ENCODE measurements at places on chromosomes 12 and 14.

DNA sequence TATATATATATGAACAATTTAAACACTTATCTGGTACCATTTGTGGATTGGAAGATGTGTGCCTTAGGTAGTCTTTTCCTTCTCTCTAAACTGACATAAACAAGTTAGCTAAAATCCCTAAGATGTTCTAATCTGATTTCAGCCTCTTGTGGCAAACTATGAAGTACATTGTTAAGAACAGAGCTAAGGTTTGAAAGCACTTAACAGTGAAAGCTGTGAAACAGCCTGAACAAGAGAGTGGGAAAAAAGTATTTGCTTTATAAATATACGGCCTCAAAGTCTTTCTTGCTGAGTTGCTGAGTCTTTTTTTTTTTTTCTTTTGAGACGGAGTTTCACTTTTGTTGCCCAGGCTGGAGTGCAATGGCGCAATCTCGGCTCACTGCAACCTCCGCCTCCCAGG lies 53.7 kb upstream of the PELI2 start:
- DNase-seq = no peak
- H3K27ac ChIP-seq = no peak overlapping the region
- H3K4me1 ChIP-seq = no peaks in the 10 kb centered on the region
- H3K36me3 ChIP-seq = no peaks in the 10 kb centered on the region
- peaks cover 5% of the 10 kb centered on the region for H3K27me3 ChIP-seq

- no peak for DNase-seq
- no peaks in the 10 kb centered on the region for H3K36me3 ChIP-seq
- H3K27me3 ChIP-seq = peaks cover 2% of the 10 kb centered on the region
- no peak overlapping the region for H3K4me3 ChIP-seq
- no peak overlapping the region for H3K27ac ChIP-seq
Observed at GRCh38 chr14:87109271-87109670, 883.7 kb downstream of the GALC start.

GRCh38 chr12:129534966-129535750 lies 368.7 kb downstream of the TMEM132D start:
- no peak for DNase-seq
- no peak overlapping the region for H3K4me3 ChIP-seq
- H3K27ac ChIP-seq = no peak overlapping the region

- H3K36me3 ChIP-seq = no peaks in the 10 kb centered on the region
- H3K27me3 ChIP-seq = peaks cover 4% of the 10 kb centered on the region
- H3K27ac ChIP-seq = no peak overlapping the region
- H3K4me1 ChIP-seq = no peaks in the 10 kb centered on the region
- H3K4me3 ChIP-seq = no peak overlapping the region
Observed at GRCh38 chr14:54137614-54137961, 181.0 kb upstream of the BMP4 start.

- no peak overlapping the region for H3K4me3 ChIP-seq
- peaks cover 42% of the 10 kb centered on the region for H3K36me3 ChIP-seq
- H3K4me1 ChIP-seq = peaks cover 38% of the 10 kb centered on the region
- no peaks in the 10 kb centered on the region for H3K27me3 ChIP-seq
- peak overlapping the region; percentile 43 for H3K27ac ChIP-seq
- DNase-seq = no peak
Observed at GRCh38 chr14:100278702-100279101, 27.5 kb downstream of the SLC25A29 start.

GRCh38 chr14:105397350-105397931 lies 897 bp upstream of the TEX22 start:
- no peaks in the 10 kb centered on the region for H3K27me3 ChIP-seq
- H3K4me3 ChIP-seq = peak overlapping the region; percentile 72
- H3K27ac ChIP-seq = peak overlapping the region; percentile 90

DNA sequence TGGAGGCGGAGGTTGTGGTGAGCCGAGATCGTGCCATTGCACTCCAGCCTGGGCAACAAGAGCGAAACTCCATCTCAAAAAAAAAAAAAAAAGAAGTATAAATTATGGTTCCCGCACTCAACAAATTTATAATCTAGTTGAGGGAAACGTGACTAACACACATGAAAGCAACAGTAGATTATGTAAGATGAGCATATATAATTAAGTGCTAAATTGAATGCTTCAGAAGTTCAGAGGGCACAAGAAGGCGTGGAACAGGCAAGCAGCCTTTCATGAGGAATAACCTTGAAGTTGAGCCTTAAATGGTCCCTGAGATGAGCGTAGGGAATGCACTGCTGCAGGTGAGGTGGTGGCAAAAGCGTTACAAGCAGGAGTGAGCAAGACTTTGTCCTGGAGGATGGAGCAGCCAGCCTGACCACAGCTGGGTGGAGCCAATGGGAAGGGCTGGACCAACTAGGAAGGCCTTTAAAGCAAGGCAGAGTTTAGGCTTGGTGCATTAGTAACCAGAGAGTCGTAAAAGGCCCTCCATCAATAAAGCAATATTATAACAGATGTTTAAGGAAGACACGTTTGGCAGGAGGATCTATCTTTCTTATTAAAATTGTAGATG lies 30.6 kb upstream of the TUBA1A start:
- no peaks in the 10 kb centered on the region for H3K27me3 ChIP-seq
- no peak overlapping the region for H3K4me3 ChIP-seq
- H3K36me3 ChIP-seq = no peaks in the 10 kb centered on the region
- H3K27ac ChIP-seq = no peak overlapping the region
- H3K4me1 ChIP-seq = no peaks in the 10 kb centered on the region
- DNase-seq = no peak

DNA sequence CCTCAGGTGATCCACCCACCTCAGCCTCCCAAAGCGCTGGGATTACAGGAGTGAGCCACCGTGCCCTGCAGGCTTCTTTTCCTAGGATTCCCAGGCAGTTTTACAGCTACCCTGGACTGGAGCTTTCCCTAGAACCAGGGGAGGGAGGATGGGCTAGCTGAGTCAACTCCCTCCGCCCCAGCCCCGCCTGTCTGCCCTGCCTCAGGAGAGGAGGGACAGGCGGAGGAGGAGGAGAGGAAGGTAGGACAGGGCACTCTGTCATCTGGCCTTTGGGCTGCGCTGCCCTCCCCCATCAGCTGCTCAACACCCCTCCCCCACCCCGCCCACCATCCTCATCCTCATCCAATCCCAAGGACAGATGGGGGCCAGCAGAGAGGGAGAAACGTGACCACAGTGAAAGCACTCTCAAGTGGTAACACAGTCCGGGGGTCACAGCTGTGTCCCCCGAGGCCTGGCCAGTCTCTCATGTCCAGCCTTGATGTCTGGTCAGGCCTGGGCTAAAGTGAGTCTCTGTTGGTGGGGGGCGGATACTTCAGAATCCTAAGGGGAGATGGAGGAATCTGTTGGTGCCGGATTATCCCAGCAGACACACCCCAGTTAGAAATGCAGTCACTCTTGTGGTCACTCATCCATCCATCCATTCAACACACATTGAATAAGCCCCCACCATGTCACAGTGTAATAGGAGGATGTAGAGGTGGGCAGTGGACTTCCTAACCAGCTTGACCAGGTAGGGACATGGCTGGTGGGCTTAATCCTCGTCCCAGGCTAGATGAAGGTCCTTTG lies 12.3 kb downstream of the FIGNL2 start:
- no peak overlapping the region for H3K4me3 ChIP-seq
- peaks cover 43% of the 10 kb centered on the region for H3K27me3 ChIP-seq
- no peak overlapping the region for H3K27ac ChIP-seq
- H3K4me1 ChIP-seq = peaks cover 11% of the 10 kb centered on the region

GRCh38 chr12:42756841-42757623 lies 167.5 kb upstream of the PRICKLE1 start:
- H3K36me3 ChIP-seq = no peaks in the 10 kb centered on the region
- H3K4me1 ChIP-seq = no peaks in the 10 kb centered on the region
- no peak overlapping the region for H3K4me3 ChIP-seq
- no peak overlapping the region for H3K27ac ChIP-seq
- peaks cover 1% of the 10 kb centered on the region for H3K27me3 ChIP-seq

DNA sequence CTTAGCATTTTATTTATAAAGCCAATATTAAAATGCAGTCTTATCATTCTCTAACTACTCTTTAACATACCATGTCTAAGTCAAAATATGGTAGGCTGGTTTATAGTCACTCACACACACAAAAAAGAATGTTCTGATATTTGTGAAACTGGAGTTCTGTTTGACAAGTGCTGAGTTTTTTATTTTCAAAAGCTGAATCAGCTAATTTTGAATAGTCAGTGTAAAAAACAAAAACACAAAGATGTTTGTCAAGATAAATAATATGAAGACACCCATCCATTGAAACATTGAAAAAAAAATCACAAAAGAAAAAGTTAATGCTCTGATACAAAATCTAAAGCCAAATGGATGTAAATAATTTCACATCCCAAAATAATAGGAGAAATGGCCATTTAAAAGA lies 231.5 kb downstream of the MED13L start:
- H3K4me1 ChIP-seq = peaks cover 30% of the 10 kb centered on the region
- no peaks in the 10 kb centered on the region for H3K27me3 ChIP-seq
- no peak for DNase-seq
- peaks cover 4% of the 10 kb centered on the region for H3K36me3 ChIP-seq
- H3K4me3 ChIP-seq = no peak overlapping the region

DNA sequence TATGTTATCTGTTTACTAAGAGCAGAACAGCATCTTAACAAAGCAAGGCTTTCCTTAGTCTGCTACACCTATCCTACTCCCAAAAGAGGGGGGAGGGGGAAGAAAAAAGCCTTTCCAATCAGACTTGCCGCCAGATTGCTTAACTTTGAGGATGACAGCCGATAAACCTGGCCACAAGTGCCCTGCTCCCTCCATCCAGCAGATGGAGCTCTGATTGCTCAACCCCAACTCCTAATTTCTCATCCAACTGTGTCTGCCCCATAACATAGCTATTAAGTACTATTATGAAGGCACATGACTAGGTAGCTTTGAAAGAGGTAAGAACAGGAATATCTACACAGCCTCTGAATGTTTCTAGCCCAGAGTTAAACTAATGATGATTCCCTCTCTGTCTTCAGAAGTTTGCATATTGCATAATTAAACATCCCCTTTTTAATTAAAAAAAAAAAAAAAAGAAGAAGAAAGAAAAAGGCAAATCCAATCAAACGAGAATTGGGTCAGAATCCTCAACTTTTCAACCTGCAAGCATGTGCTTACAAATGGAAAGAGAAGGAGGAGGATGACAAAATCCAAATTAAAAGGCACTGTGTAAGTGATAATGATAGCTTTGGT lies 247.4 kb downstream of the GALC start:
- H3K4me1 ChIP-seq = no peaks in the 10 kb centered on the region
- no peak overlapping the region for H3K27ac ChIP-seq
- no peak overlapping the region for H3K4me3 ChIP-seq
- H3K27me3 ChIP-seq = peaks cover 6% of the 10 kb centered on the region
- no peaks in the 10 kb centered on the region for H3K36me3 ChIP-seq

- no peak overlapping the region for H3K27ac ChIP-seq
- peaks cover 50% of the 10 kb centered on the region for H3K27me3 ChIP-seq
- DNase-seq = no peak
- H3K4me1 ChIP-seq = peaks cover 8% of the 10 kb centered on the region
- no peaks in the 10 kb centered on the region for H3K36me3 ChIP-seq
- no peak overlapping the region for H3K4me3 ChIP-seq
Observed at GRCh38 chr12:52260361-52261207, 13.9 kb upstream of the KRT86 start.

DNA sequence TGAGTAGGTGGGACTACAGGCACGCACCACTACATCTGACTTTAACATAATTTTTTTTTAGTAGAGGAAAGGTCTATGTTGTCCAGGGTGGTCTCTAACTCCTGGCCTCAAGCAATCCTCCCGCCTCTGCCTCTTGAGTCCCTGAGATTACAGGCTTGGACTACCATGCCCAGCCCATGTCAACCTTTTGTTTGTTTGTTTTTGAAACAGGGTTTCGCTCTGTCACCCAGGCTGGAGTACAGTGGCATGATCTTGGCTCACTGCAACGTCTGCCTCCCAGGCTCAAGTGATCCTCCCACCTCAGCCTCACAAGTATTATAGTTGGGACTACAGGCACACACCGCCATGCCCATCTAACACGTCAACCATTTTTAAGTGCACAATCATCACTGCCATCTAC lies 29.2 kb downstream of the PITPNM2 start:
- no peaks in the 10 kb centered on the region for H3K27me3 ChIP-seq
- no peak overlapping the region for H3K4me3 ChIP-seq
- no peaks in the 10 kb centered on the region for H3K36me3 ChIP-seq
- peak overlapping the region; percentile 40 for H3K27ac ChIP-seq

DNA sequence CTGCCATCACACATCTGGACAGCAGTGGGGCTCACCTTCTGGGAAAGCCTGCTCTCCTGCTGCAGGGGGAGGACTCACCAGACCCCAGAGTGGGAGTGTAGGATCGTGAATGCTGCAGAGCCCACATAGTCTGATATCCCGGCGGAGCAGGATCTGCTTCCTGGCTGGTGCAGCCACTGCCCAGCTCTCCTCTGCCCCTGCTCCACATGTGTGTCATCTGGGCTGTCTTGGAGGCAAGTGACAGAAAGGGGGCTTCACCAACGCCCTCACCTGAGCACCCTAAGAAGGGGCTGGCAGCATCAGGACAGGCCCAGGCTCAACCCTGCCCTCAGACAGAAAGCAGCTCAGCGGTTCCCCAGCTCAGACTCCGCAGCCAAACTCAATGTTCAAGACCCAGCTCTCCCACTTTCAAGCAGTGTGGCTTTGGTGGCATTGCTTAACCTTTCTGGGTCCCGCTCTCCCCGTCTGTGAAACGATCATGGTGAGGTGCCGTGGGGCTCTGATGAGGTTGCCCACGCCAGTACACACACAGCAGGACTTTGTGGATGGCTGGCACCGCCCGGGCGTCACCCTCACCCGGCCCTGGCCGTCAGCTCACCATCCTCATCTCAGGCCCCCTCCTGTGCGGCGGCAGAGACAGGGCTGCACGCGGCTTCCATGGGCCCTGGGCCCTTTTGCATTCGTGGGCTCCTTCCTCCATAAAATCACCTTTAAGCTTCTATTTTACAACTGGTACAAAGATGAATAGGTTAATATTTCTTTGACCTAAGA lies 91.0 kb upstream of the SFSWAP start:
- DNase-seq = no peak
- peaks cover 14% of the 10 kb centered on the region for H3K27me3 ChIP-seq

DNA sequence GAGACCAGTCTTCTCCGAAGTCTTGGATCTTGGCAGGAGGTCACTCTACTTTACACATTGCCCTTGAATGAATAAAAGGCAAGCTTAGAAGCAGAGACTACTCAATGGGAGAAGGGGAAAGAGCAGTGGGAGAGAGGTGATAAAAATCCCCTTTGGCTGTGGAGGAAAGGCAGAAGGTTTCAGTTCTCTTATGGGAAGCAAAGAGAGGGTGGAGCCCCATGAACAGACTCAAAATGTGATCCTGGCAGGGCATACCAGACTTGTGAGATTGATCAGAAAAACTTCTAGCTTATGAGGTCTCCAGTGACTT lies 49.6 kb upstream of the HECTD1 start:
- no peak overlapping the region for H3K27ac ChIP-seq
- no peak for DNase-seq

- H3K27me3 ChIP-seq = no peaks in the 10 kb centered on the region
- no peak for DNase-seq
- peaks cover 4% of the 10 kb centered on the region for H3K36me3 ChIP-seq
- no peak overlapping the region for H3K4me3 ChIP-seq
- H3K27ac ChIP-seq = no peak overlapping the region
- H3K4me1 ChIP-seq = no peaks in the 10 kb centered on the region
Observed at GRCh38 chr14:66982247-66982646, 207.0 kb upstream of the GARIN2 start.

Data from activated naive CD8-positive, alpha-beta T cell treated with anti-CD3 and anti-CD28 coated beads, Interleukin-2, amount 50 U/mL, for 24 hours (primary cell).